ENCODE measurements at places on chromosomes 11 and 22.
A peak's percentile ranks its signal among the peaks of the same experiment; 100 is the strongest.

- no peak for DNase-seq
Measured at GRCh38 chr11:65133724-65134123, 595 bp downstream of the SYVN1 start.

- DNase-seq, result no peak
Measured at GRCh38 chr11:124415356-124415923, 9.2 kb downstream of the OR8B4 start.

DNA sequence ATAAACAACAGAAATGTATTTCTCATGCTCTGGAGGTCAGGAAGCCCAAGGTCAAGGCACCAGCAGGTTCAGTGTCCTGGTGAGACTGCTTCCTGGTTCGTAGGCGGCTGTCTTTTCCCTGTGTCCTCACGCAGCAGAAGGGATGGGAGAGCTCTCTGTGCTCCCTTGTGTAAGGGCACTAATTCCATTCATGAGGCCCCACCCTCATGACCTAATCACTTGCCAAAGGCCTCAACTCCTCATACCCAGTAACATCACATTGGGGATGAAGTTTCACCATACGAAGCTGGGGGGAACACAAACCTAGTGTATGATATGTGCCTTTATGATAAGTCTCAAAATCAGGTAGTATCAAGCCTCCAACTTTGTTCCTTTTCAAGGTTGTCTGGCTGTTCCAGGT lies 38.6 kb upstream of the PANX2 start:
- no peak for DNase-seq

GRCh38 chr22:19533857-19534256 lies 9.6 kb upstream of the CLDN5 start:
- no peak for DNase-seq

GRCh38 chr11:7320306-7320705 lies 68.6 kb downstream of the SYT9 start:
- DNase-seq, result no peak

GRCh38 chr11:67389477-67389876 lies 2.3 kb upstream of the RAD9A start:
- no peak for DNase-seq

- no peak for DNase-seq
Measured at GRCh38 chr22:31295360-31295759, 3.1 kb upstream of the PIK3IP1 start.

- DNase-seq, result no peak
Measured at GRCh38 chr11:89490981-89491690, at the start of gene NOX4. NOX4 (minus strand) TSS chr11:89491375; CDS start chr11:89491246, 129 bp downstream.

DNA sequence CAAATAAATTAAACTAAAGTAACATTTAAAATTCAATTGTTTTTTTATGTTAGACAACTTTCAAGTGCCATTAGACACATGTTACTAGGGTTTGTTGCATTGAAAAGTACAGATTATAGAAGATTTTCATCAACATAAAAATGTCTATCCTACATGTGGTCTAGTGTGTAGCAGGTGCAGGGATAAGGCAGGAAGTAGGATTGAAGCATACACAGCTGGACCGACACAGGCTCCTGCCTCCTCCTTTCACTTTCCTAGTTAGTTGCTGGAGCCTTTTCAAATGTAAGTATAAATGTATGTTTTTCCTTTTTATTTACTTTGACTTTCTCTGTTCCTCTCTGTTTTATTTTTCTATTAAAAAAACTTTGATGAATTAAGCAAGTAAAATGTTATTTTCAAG lies 246.9 kb upstream of the LUZP2 start:
- DNase-seq, result no peak

- DNase-seq, result peak; percentile 14
Measured at GRCh38 chr11:101091781-101092180, 37.8 kb downstream of the PGR start.

DNA sequence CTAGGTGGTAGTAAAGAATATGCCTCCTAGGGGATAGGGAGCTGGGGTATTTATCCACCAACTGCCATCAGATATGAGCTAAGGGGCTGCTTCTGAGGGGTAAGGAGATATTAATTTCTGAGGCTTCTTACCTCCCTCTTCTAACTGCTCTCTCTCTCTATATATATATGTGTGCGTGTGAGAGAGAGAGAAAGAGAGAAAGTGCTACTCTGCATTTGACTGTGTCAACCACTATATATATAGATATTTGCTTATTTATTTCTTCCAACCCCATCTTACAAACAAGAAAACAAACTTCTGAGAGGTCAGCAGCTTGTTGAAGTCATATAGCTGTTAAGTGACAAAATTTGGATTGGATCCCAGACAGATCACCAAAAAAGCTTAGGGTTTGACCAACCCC lies 5.9 kb upstream of the HEPACAM start:
- no peak for DNase-seq

- DNase-seq, result no peak
Measured at GRCh38 chr11:93735627-93736026, 5.7 kb downstream of the TAF1D start.

GRCh38 chr11:1116104-1116503 lies 41.4 kb downstream of the MUC2 start:
- DNase-seq, result no peak

DNA sequence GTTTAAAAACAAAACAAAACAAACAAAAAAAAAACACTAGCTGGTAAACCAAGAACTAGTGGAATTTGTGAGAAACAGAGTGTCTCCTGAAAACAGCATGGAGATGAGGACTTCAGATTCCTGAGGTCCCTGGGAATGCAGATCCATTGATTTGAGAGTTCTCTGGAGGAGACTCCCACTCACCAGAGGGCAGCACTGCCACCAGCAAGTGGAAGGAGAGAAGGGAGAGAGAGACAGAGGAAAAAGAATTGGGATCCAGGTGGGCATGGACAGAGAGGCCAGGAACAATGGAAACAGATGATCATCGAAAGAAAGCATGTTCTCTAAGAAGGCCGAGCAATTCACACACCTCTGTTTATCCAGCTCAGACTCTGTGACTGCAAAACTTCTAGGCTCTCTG lies 31.8 kb downstream of the ETS1 start:
- no peak for DNase-seq

DNA sequence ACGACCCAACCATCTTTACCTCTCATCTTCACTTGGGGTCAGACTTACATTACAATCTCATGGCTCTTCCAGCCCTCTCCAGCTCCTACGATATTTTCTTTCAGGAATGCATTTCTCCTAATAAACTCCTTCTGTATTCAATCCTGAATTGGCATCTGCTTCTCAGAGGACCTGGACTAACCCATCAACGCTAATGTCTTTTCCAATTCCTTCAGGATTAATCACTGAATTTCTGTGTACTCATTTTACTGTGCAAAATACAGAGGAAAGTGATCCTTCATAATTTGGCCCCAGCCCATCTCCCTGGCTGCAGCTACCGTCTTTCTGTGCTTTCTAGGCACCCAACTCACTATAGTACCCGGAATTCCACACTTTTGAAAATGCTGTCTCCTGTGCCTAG lies 239.2 kb downstream of the METTL15 start:
- DNase-seq, result no peak

GRCh38 chr22:37647928-37648327 lies 8.5 kb downstream of the SH3BP1 start:
- DNase-seq, result no peak

DNA sequence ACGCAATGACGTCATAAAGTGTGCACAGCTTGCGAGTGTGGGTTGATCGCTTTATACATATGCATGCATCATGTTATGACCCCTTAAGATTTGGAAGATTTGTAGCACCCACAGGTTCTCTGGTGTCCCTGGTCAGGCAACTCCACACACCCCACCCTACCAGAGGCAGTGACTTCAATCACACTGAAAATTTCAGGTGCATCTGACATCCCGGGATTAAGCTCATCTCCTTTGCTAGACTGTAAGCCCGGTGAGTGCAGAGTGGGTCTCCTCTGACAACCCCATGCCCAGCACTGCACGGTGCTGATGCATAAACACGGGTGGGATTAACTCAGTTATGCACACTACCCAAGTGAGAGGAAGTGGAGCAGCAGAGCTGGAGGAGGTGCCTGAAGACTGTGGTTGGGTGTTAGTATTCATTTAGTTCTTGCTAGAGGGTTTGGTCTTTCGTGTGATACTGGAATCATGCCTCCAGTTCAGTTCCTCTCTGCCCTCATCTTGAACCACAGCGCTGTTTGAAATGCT lies 6.5 kb downstream of the ARSA start:
- no peak for DNase-seq

DNA sequence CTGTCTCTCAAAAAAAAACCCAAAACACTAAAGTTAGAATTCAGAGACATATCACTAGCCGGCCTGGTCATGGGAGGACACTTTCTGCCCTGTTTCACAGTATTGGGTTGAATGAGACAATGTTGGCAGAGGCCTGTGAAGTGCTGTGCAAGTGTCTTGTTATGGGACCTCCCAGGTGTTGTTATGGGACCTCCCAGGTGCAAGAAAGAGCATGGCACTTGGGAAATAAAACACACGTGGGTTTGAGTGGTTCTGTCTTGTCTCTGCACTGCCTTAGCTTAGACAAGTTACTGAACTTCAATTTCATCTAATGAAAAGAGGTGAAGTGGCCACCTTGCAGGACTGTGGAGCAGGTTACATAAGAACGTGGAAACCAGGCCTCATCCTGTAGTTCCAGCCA lies 28.9 kb upstream of the RAB1B start:
- no peak for DNase-seq

- DNase-seq, result no peak
Measured at GRCh38 chr11:35005141-35005780, 88.8 kb downstream of the PDHX start.

- DNase-seq, result peak; percentile 54
Measured at GRCh38 chr11:110121204-110121603, 28.0 kb downstream of the ZC3H12C start.

- DNase-seq, result no peak
Measured at GRCh38 chr11:134417871-134418840, 6.1 kb upstream of the B3GAT1 start.

- no peak for DNase-seq
Measured at GRCh38 chr11:47400768-47401279, 7.6 kb upstream of the SLC39A13 start.

DNA sequence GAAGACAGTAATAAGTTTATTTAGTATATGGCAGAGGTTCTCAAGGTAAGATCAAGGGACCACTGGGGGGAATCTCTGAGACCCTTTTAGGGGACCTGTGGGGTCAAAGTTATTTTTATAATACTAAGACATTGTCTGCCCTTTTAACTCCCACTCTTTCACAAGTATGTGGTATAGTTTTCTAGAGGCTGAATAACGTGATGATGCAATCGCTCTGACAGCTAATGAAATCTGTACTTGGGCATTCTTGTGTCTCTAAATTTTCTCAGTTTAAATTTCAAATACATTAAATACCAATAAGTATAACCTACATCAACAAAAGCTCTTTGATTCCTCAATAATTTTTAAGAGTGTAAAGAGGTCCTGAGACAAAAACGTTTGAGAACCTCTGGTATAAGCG lies 147.9 kb downstream of the ATG16L2 start:
- DNase-seq, result no peak

- no peak for DNase-seq
Measured at GRCh38 chr22:30221121-30221992, 25.2 kb downstream of the LIF start.

- DNase-seq, result no peak
Measured at GRCh38 chr11:7495882-7496551, 10.7 kb downstream of the OLFML1 start.

- no peak for DNase-seq
Measured at GRCh38 chr11:61162092-61162941, 1.1 kb upstream of the VPS37C start.

DNA sequence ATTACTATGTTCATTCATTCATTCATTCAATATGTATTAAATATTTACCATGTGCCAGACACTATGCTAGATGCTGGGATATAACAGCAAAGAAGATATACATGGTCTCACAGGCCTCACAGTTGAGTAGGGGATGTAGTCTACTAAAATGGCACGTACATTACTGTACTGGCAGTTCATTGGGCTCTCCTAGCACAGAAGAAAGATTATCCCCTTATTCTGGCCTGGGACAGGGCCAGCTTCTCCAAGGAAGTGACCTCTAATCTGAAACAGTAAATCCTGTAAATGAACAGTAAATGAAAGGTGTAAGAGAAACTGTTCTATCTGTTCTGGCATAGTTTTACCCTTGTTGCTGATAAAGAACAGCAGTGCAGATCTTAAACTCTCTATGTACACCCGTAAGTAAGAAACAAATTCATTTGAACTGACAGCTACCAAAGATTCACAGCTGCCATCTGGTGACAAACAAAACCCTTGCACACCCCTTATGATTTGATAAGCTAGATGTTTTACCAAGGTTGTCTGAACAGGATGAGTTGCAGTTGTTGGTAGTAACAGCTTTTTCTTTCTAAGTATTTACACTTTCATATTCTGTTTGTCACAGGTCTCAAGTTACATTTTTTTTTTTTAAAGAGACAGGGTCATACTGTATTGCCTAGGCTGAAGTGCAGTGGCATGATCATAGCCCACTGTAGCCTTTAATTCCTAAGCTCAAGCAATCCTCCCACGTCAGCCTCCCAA lies 263.1 kb downstream of the TMEM135 start:
- no peak for DNase-seq

- DNase-seq, result no peak
Measured at GRCh38 chr11:123702139-123702538, 39.3 kb downstream of the ZNF202 start.

GRCh38 chr11:1151366-1152315 lies 6.1 kb upstream of the MUC5AC start:
- DNase-seq, result no peak

- DNase-seq, result peak; percentile 75
Measured at GRCh38 chr11:72975778-72976521, 161.7 kb downstream of the ATG16L2 start.

GRCh38 chr11:132466983-132467382 lies 1065.3 kb downstream of the OPCML start:
- no peak for DNase-seq

- peak; percentile 37 for DNase-seq
Measured at GRCh38 chr11:59429924-59430516, 3.8 kb upstream of the OR5A2 start.

GRCh38 chr11:112219476-112220232 lies 6.6 kb upstream of the PTS start:
- peak; percentile 52 for DNase-seq

DNA sequence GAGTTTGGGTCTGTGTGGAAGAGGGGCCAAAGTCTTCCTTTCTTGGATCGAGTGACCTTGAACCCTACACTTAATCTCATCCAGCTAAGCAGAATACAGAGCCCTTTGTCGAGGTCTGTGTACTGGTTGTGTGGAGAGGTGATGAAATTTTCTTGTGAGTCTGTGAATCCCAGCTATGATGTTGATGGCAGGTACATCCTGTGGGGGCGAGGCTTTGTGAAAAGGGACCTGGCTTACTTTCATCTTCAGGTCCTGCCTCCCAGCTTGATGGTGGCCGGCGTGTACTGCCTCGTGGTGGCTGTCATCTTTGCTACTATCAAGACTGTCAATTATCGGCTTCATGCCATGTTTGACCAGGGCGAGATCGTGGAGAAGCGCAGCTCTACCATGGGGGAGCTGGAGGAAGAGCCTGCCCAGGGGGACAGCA lies 1.0 kb downstream of the PCNX3 start:
- no peak for DNase-seq
